ENCODE measurements at places on chromosomes 13 and 19. TPM values are rescaled to one million over a fixed set of nuclear protein-coding genes. Genes with fewer than 3 reads are reported as not detected.

The S1PR4 gene
- not detected for total RNA-seq

The PSG6 gene
- not detected for total RNA-seq

The ZNF628 gene
- 11.6 TPM for total RNA-seq

The NR1H2 gene
- 53.4 TPM for total RNA-seq

The SIGLEC5 gene
- total RNA-seq: not detected

The PSG11 gene
- not detected for total RNA-seq

The ATG4D gene
- total RNA-seq: 30.9 TPM

The TNFRSF19 gene
- 1.6 TPM for total RNA-seq

The ANKRD24 gene
- 0.89 TPM for total RNA-seq

Data from osteocyte (in vitro differentiated cells).